Aorta (tissue), 5 donors: ENCODE measurements at places on chromosomes 2 and 18. TPM values are rescaled to one million over a fixed set of nuclear protein-coding genes. Genes with fewer than 3 reads are reported as not detected.

Gene TMEM182
- total RNA-seq: 1.6 TPM

Gene SLC38A11
- total RNA-seq: 1.1 TPM

Gene ZNF385B
- total RNA-seq: 4.6 TPM

Gene PLEKHH2
- 38.0 TPM for total RNA-seq

Gene NDUFAF7
- total RNA-seq: 23.9 TPM

Gene ACOXL
- total RNA-seq: not detected

Gene ALLC
- not detected for total RNA-seq

Gene EFEMP1
- total RNA-seq: 793 TPM

Gene ALPI
- not detected for total RNA-seq

Gene IL36RN
- not detected for total RNA-seq

Gene VIT
- 29.2 TPM for total RNA-seq

Gene HOXD12
- not detected for total RNA-seq

Gene RUFY4
- total RNA-seq: 0.39 TPM

Gene DNAH6
- 0.42 TPM for total RNA-seq

- no peak overlapping the region for H3K27ac ChIP-seq
- no peaks in the 10 kb centered on the region for H3K4me1 ChIP-seq
- H3K36me3 ChIP-seq: no peaks in the 10 kb centered on the region
- no peak overlapping the region for H3K4me3 ChIP-seq
Measured at GRCh38 chr2:170886386-170886785, 42.7 kb upstream of the GORASP2 start.

GRCh38 chr18:58512648-58513588, 116.0 kb downstream of the ALPK2 start:
- H3K4me3 ChIP-seq: no peak overlapping the region
- no peaks in the 10 kb centered on the region for H3K4me1 ChIP-seq
- DNase-seq: no peak

DNA sequence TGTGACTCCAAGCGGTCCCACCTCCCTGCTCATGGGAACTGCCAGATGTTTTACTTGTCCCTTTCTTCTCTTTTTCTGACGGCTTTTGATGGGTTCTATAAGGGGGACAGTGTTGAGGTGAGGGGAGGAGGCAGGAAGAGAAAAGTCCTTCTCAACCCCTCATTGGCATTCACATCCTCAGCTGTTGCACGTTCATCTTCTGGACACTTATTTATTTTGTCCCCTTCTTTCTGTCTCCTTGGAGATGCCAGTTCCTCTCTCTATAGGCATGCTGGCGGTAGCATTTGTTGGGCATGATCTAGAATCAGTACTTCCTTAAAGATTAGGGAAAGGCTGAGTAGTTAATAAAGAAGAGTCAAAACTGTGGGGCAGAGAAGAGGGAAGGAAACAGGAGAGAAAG, 99.0 kb upstream of the KLHL14 start:
- no peaks in the 10 kb centered on the region for H3K4me1 ChIP-seq
- no peak overlapping the region for H3K4me3 ChIP-seq
- DNase-seq: no peak
- no peaks in the 10 kb centered on the region for H3K36me3 ChIP-seq

- H3K4me1 ChIP-seq: peaks cover 4% of the 10 kb centered on the region
- no peaks in the 10 kb centered on the region for H3K36me3 ChIP-seq
- no peak for DNase-seq
Measured at GRCh38 chr18:36629138-36629530, 199.7 kb downstream of the TPGS2 start.

DNA sequence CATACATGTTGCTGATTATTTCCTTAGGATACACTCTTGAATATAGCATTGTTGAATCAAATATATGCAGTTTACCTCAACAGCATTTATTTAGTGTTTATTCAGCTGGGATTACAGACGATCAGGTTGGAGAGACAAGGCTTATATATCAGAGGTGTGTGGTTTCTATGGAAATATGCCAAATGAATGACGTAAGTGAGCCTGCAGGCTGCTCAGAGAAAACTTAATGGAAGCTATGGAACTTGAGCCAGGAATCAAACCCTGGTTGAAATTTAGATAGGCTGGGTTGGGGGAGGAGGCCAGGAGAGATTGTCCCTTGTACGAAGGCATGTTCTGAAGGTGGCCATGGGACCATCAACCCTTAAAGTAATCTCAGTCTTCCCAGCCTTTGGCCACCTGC, 79.5 kb downstream of the INPP4A start:
- H3K36me3 ChIP-seq: no peaks in the 10 kb centered on the region
- DNase-seq: no peak
- no peaks in the 10 kb centered on the region for H3K4me1 ChIP-seq

DNA sequence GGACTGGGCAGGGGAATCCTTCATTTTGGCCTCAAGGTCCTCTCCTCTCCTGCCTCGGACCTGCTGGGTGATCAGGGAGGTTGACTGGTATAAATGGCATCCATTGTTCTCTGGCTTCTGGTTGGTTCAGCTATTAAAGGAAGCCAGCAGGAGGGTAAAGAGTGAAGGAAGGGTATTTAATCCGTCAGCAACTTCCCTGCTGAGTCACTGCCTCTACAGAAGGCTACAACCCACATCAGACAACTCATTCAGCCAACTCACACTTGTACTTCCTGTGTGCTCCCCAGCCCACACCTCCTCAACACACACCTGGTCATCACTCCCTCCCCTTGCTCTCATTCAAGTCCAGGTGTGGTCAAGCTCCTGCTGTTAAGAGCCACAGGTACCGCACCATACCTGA, 68.3 kb upstream of the MRPS9 start:
- H3K4me3 ChIP-seq: no peak overlapping the region
- no peaks in the 10 kb centered on the region for H3K27me3 ChIP-seq
- no peaks in the 10 kb centered on the region for H3K36me3 ChIP-seq
- no peaks in the 10 kb centered on the region for H3K4me1 ChIP-seq

GRCh38 chr2:238425979-238426567, 654 bp upstream of the ASB1 start:
- H3K27me3 ChIP-seq: no peaks in the 10 kb centered on the region
- H3K4me1 ChIP-seq: no peaks in the 10 kb centered on the region
- peak overlapping the region; percentile 59 for H3K4me3 ChIP-seq
- peak; percentile 75 for DNase-seq
- peaks cover 2% of the 10 kb centered on the region for H3K36me3 ChIP-seq

GRCh38 chr2:2748399-2749205, 417.5 kb upstream of the MYT1L start:
- no peak for DNase-seq
- H3K36me3 ChIP-seq: no peaks in the 10 kb centered on the region
- no peaks in the 10 kb centered on the region for H3K4me1 ChIP-seq
- H3K4me3 ChIP-seq: no peak overlapping the region

- DNase-seq: no peak
- no peaks in the 10 kb centered on the region for H3K36me3 ChIP-seq
- no peak overlapping the region for H3K27ac ChIP-seq
- H3K27me3 ChIP-seq: no peaks in the 10 kb centered on the region
- H3K4me1 ChIP-seq: no peaks in the 10 kb centered on the region
Measured at GRCh38 chr2:235954888-235955480, 213.2 kb downstream of the GBX2 start.

DNA sequence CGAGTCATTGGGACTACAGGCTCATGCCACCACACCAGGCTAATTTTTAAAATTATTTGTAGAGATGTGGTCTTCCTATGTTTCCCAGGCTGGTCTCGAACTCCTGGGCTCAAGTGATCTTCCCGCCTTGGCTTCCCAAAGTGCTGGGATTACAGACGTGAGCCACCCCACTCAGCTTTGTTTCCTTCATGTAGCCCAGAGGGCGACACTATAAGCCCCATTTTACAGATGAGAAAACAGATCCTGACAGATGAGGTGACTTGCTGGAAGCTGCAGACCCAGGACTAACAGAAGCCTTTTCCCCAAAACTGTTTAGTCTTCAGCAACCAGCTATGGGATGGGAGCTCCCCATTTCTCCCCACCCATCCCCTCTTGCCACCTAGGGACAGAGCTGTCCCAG, 7.2 kb upstream of the CTDSP1 start:
- DNase-seq: no peak
- H3K27me3 ChIP-seq: no peaks in the 10 kb centered on the region
- H3K36me3 ChIP-seq: no peaks in the 10 kb centered on the region
- no peaks in the 10 kb centered on the region for H3K4me1 ChIP-seq

- H3K4me1 ChIP-seq: no peaks in the 10 kb centered on the region
- H3K27me3 ChIP-seq: no peaks in the 10 kb centered on the region
- peak overlapping the region; percentile 70 for H3K27ac ChIP-seq
- peak overlapping the region; percentile 29 for H3K4me3 ChIP-seq
- no peaks in the 10 kb centered on the region for H3K36me3 ChIP-seq
Measured at GRCh38 chr2:120867290-120868241, 131.9 kb downstream of the GLI2 start.

GRCh38 chr2:142217804-142218203, 87.0 kb upstream of the LRP1B start:
- no peak overlapping the region for H3K27ac ChIP-seq
- DNase-seq: no peak
- H3K27me3 ChIP-seq: no peaks in the 10 kb centered on the region
- no peaks in the 10 kb centered on the region for H3K4me1 ChIP-seq

GRCh38 chr18:34999756-35000289, 41.4 kb upstream of the MAPRE2 start:
- H3K4me3 ChIP-seq: no peak overlapping the region
- peaks cover 2% of the 10 kb centered on the region for H3K4me1 ChIP-seq
- H3K27me3 ChIP-seq: no peaks in the 10 kb centered on the region
- no peak overlapping the region for H3K27ac ChIP-seq
- peaks cover 1% of the 10 kb centered on the region for H3K36me3 ChIP-seq

DNA sequence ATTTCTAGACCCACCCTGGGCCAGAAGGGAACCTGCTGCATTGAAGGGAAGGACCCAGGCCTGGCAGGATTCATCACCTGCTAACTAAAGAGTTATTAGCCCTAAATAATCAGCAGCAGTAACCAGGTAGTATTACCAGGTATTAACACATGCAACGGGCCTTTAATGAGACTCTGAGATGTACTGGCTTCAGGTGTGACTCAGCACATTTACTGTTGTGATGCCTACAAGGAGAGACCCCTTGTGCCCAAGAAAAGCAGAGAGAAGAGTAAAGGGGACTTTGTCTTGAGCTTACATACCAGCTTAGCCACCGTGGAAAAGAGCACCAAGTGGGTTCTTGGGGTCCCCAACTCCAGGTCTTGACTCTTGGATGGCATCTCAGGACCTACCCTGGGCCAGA, 243.1 kb upstream of the SLC39A10 start:
- H3K36me3 ChIP-seq: no peaks in the 10 kb centered on the region
- DNase-seq: no peak
- H3K4me3 ChIP-seq: no peak overlapping the region
- no peak overlapping the region for H3K27ac ChIP-seq
- no peaks in the 10 kb centered on the region for H3K4me1 ChIP-seq

GRCh38 chr18:40046596-40046995, 1908.4 kb upstream of the PIK3C3 start:
- DNase-seq: no peak
- no peak overlapping the region for H3K4me3 ChIP-seq
- H3K27ac ChIP-seq: no peak overlapping the region
- H3K27me3 ChIP-seq: no peaks in the 10 kb centered on the region

- no peak for DNase-seq
- H3K4me1 ChIP-seq: no peaks in the 10 kb centered on the region
- H3K27me3 ChIP-seq: no peaks in the 10 kb centered on the region
- H3K27ac ChIP-seq: no peak overlapping the region
- no peaks in the 10 kb centered on the region for H3K36me3 ChIP-seq
- no peak overlapping the region for H3K4me3 ChIP-seq
Measured at GRCh38 chr2:181742922-181743722, 62.8 kb upstream of the NEUROD1 start.

- no peak for DNase-seq
- H3K27me3 ChIP-seq: no peaks in the 10 kb centered on the region
- H3K36me3 ChIP-seq: no peaks in the 10 kb centered on the region
Measured at GRCh38 chr2:199850218-199850717, 724 bp downstream of the FTCDNL1 start.

GRCh38 chr2:190911813-190912212, 31.2 kb downstream of the GLS start:
- no peak for DNase-seq
- H3K27me3 ChIP-seq: no peaks in the 10 kb centered on the region
- H3K27ac ChIP-seq: no peak overlapping the region
- H3K36me3 ChIP-seq: no peaks in the 10 kb centered on the region

- no peaks in the 10 kb centered on the region for H3K4me1 ChIP-seq
- no peaks in the 10 kb centered on the region for H3K27me3 ChIP-seq
- no peak overlapping the region for H3K4me3 ChIP-seq
- no peak for DNase-seq
- no peak overlapping the region for H3K27ac ChIP-seq
Measured at GRCh38 chr2:222943820-222944219, 83.0 kb downstream of the ACSL3 start.

DNA sequence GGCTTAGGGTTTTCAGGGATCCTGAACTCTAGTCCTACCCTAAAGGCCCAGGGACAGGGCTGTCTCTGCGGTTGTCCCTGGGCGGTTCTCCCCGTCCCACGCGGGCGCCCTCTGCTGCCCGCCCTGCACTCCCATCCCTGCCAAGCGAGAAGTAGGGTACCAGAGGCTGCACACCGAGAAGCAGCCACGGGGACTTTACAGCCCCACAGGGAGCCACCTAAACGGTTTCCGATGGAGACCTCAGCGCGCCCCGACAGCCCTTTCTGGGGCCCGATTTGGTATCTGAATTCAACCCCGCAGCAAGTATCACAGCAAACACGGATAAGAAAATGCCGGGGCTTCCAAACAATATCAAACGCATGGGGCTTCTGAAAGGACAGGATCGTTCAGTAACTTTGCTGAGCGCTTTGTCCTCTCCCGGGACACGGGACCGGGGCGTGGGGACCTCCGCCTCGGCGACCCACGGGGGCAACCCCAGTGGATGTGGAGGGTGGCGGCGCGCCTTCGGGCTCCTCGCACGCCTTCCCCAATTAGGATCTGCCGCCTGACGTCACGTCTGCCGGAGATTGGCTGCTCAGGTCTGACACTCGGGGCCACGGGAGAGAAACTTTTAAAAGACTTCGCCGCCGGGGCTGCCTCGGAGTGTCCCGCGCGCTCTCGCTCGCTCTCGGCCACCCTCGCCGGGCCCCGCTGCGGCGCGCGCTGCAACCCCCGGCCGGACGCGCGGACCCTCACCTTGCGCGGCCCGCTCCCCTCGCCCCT, at the start of gene LTBP1:
TSS of gene LTBP1 (plus strand) at position 640 of the 762 bp plus-strand sequence. CDS start 372 bp downstream, outside the sequence.
- H3K27ac ChIP-seq: peak within 1 kb of the TSS; percentile 36
- H3K27me3 ChIP-seq: no peaks in the 10 kb centered on the region
- no peaks in the 10 kb centered on the region for H3K36me3 ChIP-seq
- peak within 1 kb of the TSS; percentile 84 for H3K4me3 ChIP-seq

DNA sequence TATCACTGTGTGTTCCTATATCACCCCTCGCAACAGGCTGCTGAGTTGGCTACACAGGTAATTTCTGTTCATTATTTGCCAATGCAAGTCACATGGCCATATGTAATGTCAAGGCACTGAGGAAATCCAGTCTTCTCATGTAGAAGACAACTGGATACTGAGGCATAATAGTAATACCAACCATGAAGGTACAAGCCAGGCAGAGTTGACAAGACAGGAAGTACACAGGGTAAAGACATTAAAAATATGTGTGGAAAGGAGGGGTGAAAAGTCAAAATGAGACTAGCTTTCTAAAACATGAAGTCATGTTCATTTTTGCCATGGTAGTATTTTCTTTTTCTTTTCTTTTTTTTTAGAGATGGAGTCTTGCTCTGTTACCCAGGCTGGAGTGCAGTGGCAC, 17.5 kb upstream of the RNF138 start:
- H3K4me1 ChIP-seq: no peaks in the 10 kb centered on the region
- H3K36me3 ChIP-seq: no peaks in the 10 kb centered on the region
- H3K27ac ChIP-seq: no peak overlapping the region
- no peak for DNase-seq

GRCh38 chr2:66846887-66847286, 412.0 kb downstream of the MEIS1 start:
- no peaks in the 10 kb centered on the region for H3K36me3 ChIP-seq
- H3K27ac ChIP-seq: no peak overlapping the region
- no peaks in the 10 kb centered on the region for H3K27me3 ChIP-seq
